GM23248 (cell line): ENCODE measurements at places on chromosomes 12 and 14. TPM values are rescaled to one million over a fixed set of nuclear protein-coding genes. Genes with fewer than 3 reads are reported as not detected.

The ZFYVE21 gene
- 60.3 and 77.4 TPM in 2 replicates for total RNA-seq

The CLEC9A gene
- not detected in 2 replicates for total RNA-seq

The OTOGL gene
- under 0.01 and 1.3 TPM in 2 replicates for total RNA-seq

The TOMM20L gene
- total RNA-seq, result not detected in 2 replicates

The GLS2 gene
- total RNA-seq, result not detected in 2 replicates

The ABCB9 gene
- total RNA-seq, result 4.0 and 4.4 TPM in 2 replicates

The ANKRD9 gene
- total RNA-seq, result 14.9 and 22.8 TPM in 2 replicates

The CCDC177 gene
- not detected in 2 replicates for total RNA-seq

The CCDC198 gene
- not detected in 2 replicates for total RNA-seq

The VWF gene
- not detected in 2 replicates for total RNA-seq

The TAS2R50 gene
- 0.32 TPM in 1 of 2 replicates, not detected in the other for total RNA-seq

The A2ML1 gene
- not detected in 2 replicates for total RNA-seq

The GNB3 gene
- 1.0 and 3.2 TPM in 2 replicates for total RNA-seq

The GPR84 gene
- not detected in 2 replicates for total RNA-seq

The NTN4 gene
- 63.7 and 76.6 TPM in 2 replicates for total RNA-seq

The ADAMTS20 gene
- not detected in 2 replicates for total RNA-seq

The KRT1 gene
- total RNA-seq, result not detected in 2 replicates

The FAM90A1 gene
- total RNA-seq, result not detected in 2 replicates

The IL23A gene
- total RNA-seq, result not detected in 2 replicates

The DCN gene
- 432 and 441 TPM in 2 replicates for total RNA-seq

The LALBA gene
- total RNA-seq, result not detected in 2 replicates

The OR6C2 gene
- total RNA-seq, result not detected in 2 replicates

The PTPRO gene
- 0.13 and 0.22 TPM in 2 replicates for total RNA-seq

The KRT78 gene
- total RNA-seq, result not detected in 2 replicates

The MYO1H gene
- not detected in 2 replicates for total RNA-seq

The PRKCH gene
- total RNA-seq, result 2.7 and 3.5 TPM in 2 replicates

The PRICKLE1 gene
- total RNA-seq, result 12.9 and 13.2 TPM in 2 replicates

The C1S gene
- total RNA-seq, result 174 and 200 TPM in 2 replicates

The WNT1 gene
- not detected in 2 replicates for total RNA-seq

The GPR65 gene
- total RNA-seq, result 0.13 and 0.22 TPM in 2 replicates

The MCRS1 gene
- total RNA-seq, result 54.9 and 60.4 TPM in 2 replicates

The MYG1 gene
- 39.6 and 48.9 TPM in 2 replicates for total RNA-seq

The APPL2 gene
- 76.8 and 83.0 TPM in 2 replicates for total RNA-seq

The DAO gene
- not detected in 2 replicates for total RNA-seq

The PTMS gene
- total RNA-seq, result 109 and 130 TPM in 2 replicates

The OVCH1 gene
- 0.13 TPM in 1 of 2 replicates, not detected in the other for total RNA-seq

The RND1 gene
- total RNA-seq, result 0.32 TPM in 1 of 2 replicates, not detected in the other

The PLCZ1 gene
- not detected in 2 replicates for total RNA-seq

The VPS29 gene
- total RNA-seq, result 61.2 and 72.3 TPM in 2 replicates

The IRAK3 gene
- 3.7 and 6.6 TPM in 2 replicates for total RNA-seq

The CCER1 gene
- not detected in 2 replicates for total RNA-seq

The KCNC2 gene
- total RNA-seq, result not detected in 2 replicates

The MGP gene
- 0.86 TPM in 1 of 2 replicates, not detected in the other for total RNA-seq

The KRT74 gene
- not detected in 2 replicates for total RNA-seq

The KRT72 gene
- total RNA-seq, result not detected in 2 replicates

The NOXRED1 gene
- not detected in 2 replicates for total RNA-seq

The DEGS2 gene
- 1.4 TPM in 1 of 2 replicates, not detected in the other for total RNA-seq
